ENCODE measurements at places on chromosomes 3 and 15.
A peak's percentile ranks its signal among the peaks of the same experiment; 100 is the strongest.

GRCh38 chr15:69854001-69854400, 243.7 kb downstream of the TLE3 start:
- DNase-seq: no peak

DNA sequence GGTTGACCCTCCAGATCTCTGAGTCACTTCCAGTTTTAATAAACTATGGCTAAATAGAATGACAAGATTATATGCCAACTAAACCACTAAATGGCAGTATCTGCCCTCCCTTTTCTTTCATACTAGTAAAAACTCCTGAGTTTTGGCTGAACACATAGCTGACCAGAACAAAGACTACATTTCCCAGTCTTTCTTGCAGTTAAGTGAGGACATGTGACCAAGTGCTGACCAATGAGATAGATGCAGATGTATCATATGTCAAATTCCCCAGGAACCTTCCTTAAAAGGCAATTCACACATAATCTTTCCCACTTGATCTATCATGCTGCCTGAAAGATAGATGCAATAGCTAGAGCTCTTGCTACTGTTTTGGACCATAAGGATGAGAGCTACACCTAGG, 191.3 kb downstream of the SHOX2 start:
- no peak for DNase-seq

GRCh38 chr3:61808526-61808925, 247.2 kb downstream of the PTPRG start:
- no peak for DNase-seq

- DNase-seq: no peak
Observed at GRCh38 chr3:59654123-59654479, 604.3 kb upstream of the CFAP20DC start.

DNA sequence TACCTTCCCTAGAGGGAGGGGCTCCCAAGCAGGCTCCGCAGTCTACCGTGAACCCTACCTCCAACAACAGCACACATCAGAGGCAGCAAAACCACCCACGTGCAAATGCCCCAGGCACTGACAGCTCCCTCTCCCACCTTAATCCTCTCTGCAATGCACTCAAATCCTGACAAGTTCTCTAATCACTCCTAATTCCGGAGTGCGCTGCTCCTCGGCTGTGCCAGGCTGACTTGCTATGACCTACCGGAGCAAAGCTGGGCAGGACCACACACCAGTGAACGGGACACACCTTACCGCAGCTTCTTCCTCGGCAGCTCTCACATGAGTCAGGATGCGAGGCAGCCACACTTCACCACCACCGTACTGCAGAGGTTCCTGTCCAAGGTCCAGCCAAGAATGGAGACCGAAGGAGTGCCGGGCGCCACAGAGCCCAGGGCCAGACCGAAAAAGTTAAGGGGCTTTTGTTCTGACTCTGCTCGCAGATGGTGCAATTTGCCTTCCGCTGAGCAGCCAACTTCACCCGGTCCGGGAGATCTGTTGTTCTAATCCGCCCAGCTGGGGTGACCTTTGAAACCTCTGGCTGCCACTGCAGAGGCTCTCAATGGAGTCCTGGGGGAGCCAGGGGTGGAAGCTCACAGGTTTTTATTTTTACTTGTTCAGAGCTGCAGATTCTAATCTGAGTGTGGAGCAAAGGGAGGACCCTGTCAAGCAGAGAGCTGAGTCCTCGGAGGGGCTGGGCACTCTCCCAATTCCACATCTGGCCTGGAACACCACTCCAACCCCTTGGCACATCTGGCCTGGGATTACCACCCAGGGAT, 84.4 kb downstream of the MYLK start:
- DNase-seq: peak; percentile 85

DNA sequence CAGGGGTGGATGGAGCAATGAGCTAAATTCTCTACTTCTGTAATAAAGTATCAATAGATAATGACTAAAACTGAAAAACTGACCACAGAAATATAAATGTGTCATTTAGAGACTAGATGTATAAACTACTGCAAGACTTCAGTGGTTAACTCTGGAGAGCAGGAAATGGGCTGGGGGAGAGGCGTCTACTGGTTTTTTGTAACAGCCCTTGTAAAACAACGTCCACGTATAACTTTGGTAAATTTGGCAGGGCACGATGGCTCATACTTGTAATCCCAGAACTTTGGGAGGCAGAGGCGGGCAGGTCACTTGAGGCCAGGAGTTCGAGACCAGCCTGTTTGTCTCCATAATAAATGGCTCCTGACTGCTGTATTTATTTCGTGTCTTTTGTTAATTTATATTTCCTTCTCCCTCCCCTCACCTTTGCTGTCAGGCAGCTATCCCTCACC, 12.5 kb downstream of the RAB27A start:
- no peak for DNase-seq

DNA sequence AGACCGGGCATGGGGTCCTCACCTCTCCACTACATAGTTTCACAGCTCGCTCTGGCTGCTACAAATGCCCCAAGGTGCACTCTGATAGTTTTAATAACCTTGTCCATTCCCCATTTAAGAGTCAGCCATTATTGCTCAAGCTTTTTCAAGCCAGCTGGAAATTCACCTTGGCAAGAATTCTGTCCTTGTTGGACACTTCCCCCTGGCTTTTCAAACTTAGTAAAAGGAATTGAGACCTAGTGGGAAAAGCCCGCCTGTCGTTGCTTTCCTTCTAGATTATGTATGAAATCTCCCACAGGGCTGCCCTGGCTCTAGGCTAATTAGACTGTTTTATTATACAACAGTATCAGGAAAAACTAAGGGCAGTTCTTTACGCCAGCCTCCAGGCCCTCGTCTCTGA, 293.7 kb upstream of the GADL1 start:
- DNase-seq: no peak

DNA sequence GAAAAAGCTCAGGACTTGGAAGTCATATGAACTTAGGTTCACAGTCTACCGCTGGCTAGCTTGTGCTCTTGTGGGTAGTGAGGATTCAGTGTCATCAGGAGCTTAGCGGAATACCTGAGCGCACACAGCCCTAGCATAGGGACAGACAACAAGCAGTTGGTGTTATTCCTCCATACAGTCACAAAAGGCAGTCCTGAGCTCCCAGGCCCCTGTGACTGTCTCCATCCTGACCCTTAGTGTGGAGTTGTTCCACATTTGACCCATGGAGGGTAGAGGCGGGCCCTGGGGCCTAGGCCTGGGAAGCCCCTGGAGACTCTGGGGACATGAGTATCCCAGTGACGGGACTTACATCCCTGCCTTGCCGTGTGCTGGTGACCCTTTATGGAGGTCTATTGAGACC, 131.5 kb upstream of the PLXNA1 start:
- no peak for DNase-seq

DNA sequence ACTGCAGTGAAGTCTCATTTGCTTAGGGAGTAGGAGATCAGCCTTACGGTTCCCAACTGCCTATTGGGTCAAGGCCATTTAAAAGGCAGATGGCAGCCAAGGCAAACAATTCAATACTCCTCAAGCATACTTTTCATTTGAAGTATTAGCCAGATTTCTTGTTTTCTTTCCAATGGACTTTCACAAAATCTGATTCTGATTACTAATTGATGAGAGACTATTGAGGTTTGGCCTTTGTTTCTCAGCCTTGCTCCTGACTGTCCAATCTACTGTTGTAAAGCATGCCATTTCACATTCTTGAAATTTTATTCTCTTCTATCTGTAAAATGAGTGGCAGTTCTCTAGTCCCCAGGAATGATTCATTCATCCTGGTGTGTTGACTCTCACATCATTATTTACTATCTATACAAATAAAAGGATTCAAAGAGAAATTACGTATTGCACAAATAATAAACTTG, 166.2 kb upstream of the TGFBR2 start:
- DNase-seq: no peak

- no peak for DNase-seq
Observed at GRCh38 chr3:133940536-133940935, 44.9 kb upstream of the RAB6B start.

- DNase-seq: peak; percentile 36
Observed at GRCh38 chr15:101004500-101004899, 85.3 kb downstream of the LRRK1 start.

GRCh38 chr3:123405936-123406510, 42.9 kb downstream of the ADCY5 start:
- no peak for DNase-seq

- DNase-seq: no peak
Observed at GRCh38 chr3:64667138-64667537, 20.7 kb downstream of the ADAMTS9 start.

DNA sequence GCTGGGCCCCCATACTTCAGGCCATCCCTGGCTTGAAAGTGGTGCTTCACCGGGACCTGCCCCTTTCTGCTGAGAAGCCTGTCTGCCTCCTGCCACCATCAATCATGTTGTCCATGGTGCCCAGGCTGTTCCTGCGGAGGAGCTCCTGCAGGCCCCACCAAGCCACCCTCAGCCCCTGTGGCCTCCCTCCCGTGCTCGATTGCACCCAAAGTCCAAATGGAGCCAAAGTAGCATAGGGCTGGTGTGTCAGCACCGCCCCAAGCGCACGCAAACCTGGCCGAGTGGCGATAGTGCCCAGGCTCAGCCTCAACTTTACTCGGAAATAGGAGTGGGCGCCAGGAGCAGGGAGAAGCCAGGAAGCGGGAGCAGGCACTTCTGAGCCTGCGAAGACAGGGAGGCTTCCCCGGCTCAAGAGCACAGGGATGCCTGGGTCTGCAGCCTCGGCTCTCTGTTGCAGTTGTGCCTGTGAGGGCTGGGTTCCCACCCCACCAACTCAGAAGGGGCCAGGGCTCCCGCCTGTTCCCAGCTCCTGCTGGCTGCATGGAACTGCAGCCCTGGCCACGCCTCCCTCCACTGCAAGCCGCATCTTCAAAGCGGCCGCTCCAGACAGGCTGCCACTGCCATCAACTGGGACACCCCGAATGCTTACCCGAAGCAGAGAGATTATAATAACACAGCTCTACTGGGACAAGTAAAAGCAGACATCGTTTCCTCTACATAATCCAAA, 203.0 kb downstream of the ARRDC4 start:
- DNase-seq: no peak

DNA sequence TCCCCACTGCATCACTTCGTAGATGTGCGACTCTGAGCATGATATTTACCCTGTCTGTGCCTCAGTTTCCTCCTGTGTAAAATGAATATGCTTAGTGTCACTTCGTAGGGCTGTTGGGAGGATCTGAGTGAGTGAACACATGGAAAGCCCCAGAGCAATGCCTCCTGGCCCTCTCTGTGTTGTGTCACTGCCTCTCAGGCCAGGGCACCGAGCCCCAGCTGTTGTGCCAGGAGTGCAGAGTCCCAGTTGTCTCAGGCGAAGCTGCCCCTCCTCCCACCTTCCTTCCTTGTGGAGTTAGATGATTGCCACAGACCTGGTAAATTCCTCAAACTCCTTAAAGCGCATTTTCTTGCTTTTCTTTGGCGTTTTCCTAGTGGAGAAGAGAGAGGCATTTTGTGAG, 26.2 kb downstream of the EFCAB12 start:
- DNase-seq: no peak

DNA sequence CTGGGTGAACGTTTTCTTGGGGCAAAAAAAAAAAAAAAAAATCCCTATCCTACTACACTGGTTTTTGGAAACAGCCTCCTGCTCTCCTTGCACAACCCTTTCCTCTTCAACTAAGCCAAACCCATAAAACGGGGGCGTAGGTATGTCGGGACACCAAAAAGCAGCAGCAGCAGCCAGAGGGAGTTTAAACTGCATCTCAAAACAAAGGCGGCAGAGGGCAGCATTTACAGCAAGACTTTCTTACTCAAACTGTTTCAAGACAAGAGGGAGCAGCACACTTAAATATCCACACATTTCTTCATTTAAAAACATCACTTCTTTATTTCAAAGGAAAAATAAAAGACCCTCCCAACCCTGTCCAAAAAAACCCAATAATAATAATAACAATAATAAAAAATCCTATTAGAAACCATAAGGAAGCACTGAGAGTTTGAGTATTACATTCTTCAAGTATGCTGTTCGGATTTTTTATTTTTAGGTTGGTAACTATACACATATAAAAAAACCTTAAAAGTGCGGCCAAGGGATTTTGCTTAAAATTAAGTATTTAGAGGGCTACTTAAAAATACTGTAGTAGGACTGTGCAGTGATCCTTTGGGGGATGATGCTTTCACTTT, 43.9 kb upstream of the PLXND1 start:
- DNase-seq: no peak

DNA sequence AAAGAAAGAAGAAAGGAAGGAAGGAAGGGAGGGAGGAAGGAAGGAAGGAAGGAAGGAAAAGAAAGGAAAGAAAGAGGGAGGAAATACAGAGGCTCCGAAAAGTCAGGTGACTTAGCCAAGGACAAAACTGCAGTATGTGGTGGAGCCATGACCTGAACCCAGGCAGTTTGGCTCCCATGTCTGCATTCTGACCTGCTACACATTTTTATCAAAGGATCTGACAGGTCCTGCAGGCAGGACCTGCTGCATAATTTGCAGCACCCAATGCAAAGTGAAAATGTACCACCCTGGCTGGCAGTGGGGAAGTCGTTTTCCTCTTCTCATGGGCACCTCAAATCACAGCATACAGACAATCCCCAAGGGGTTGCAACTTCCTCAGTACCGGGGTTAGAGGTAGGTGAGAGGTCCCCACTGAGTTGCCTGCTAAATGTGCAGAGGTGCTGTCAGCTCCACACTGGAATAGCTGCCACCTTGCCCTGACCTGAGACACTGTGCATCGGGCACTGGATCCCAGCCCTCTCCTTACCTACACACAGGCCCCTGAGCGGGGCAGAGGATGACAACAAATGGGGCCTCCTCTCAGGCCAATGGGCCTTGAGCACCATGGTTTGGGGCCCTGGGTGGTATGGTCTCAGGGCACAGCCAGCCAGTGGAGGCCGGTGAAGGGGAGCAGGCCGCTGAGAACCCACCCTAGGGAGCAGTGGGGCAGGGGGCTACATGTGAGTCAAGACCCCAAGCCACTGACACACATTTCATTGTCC, 175.1 kb downstream of the SHQ1 start:
- DNase-seq: no peak

DNA sequence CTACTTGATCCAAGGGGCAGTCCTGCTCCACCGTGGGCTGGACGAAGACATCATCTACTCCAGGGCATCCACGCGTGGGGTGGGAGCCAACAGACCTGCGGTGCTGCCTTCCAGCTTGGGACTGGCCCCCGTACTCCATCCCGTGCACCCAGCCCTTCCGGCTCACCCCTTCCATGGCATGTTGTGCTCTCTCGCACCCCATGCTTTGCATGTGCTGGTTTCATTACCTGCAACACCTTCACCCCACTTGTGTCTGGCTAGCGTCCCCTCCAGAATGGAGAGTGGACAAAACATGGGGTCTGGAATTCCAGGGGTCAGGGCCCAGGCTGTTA, 30.2 kb downstream of the SEMA7A start:
- DNase-seq: no peak

- peak; percentile 69 for DNase-seq
Observed at GRCh38 chr15:93035953-93036810, 52.8 kb downstream of the RGMA start.

All from RWPE2 (cell line).